HTR-8/SVneo (cell line): ENCODE measurements at places on chromosomes 1 and 21.

DNA sequence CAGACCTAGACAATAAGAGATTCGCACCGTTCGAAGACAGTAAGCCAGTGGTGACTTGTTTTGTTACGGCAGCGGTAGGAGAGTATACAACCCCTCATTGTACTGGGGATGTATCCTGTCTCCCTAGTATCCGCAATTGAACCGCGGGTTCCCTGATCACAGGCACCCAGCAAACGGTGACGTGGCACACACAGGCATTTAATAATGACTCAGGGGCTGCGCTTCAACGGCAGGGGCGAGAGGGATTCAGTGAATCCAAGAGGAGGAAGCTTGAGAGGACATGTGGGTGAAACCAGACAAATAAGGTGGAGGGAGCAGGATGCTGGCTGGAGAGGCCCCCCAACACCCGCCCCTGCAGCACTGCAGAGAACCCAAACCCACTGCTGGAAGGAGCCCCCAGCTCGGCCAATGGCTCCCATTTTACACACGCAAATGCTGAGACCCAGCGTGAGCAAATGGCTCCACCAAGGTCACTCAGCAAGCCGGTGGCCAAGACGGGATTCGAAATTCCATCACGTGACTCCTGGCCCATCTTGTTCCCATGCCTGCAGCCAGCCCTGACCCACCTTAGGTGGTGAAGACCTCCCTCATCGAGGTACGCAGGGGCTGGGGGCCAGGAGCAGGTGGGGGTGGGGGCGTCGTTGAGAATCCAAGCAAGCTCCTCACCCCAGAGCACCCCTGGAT, 149.9 kb downstream of the SYF2 start:
- DNase-seq: peak; percentile 15

DNA sequence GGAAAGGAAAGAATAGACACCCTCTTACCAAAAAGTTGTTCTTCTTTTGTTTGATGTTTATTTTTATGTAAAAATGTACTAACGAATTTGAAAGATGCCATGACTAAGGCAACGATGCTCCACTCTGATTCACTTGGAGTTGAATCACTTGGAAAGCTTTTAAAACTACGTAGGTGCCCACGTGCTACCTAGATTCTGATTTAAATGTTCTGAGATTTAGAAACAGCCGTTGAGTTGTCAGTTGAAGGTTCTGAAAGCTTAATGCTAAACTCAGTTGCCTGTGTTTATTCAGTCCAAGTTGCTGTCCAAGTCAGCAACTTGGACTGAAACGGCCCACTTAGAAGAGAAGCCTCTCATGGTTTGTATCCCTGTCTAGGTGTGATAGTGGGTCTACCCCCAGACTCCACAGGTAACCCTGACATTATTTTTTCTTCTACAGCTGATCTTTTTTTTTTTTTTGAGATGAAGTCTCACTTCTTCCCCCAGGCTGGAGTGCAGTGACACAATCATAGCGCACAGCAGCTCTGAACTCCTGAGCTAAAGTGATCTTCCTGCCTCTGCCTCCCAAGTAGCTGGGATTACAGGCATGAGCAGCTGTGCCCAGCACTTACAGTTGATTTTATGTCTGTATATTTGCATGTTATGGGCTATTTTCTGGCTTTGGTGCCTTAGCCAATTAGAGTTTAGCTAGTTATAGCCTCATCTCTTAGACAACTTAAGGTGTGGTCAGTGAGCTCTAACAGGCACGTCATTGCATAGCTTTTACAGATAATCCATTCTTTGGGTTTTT, 1.4 kb upstream of the VAMP4 start:
- DNase-seq: no peak

DNA sequence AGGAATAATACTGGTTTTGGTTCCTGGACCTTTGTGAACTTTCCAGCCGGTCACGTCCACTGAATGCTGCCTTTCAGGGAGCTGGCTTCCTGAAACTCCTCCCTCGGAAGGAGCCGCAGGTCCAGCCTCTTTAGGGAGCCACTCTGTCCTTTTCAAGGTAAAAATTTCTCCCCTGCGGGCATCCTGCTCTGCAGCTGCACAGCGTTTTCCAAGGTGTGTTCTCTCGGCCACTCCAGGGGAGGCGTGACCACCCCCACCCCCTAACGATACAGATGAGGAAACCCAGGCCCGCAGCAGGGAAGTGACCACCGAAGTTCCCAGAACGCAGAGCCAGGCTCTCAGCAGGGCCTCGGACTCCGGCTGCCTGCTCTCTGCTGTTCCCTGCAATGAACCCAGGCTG, 21.5 kb downstream of the PADI2 start:
- DNase-seq: no peak

DNA sequence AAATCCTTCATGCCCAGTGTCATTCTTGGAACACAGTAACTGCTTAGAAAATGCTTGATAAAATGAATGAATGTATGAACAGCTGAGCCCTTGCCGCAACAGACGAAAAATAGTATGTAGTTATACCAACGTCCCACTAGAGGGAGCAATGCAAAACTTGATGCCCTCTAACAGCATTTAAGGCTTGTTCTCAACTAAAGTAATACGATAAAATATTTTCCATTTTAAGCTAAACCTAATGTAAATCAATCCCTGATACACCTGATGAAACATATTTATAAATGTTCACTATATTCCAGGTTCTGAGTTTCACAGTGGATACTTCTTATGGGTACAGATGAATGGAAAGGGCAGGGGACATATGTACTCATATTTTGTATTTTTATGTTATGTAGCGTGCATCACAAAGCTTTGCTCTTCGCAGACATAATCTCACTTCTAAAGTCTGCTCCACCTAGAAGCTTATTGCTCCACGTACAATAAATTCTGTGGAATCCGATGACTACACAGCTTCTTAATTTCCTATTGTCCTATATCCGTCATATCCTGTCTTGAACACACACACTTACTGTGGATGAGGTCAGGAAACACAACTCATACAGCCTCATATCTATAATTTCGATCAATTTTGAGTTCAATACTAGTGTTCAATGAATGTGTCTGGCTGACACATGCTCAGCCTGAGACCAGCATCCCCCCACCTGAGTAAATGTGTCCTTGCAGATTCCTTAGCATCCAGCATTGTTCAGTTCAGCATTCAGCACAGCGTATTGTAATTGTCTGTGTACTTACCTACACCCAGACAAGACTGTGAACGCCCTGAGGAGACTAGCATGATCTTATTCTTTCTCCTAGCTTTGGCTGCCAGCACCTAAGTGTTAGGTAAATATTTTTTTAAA, 4.4 kb upstream of the UTP25 start:
- DNase-seq: peak; percentile 61

GRCh38 chr1:160553778-160554177, 25.5 kb downstream of the CD84 start:
- no peak for DNase-seq

GRCh38 chr1:15418806-15419515, 9.3 kb downstream of the EFHD2 start:
- DNase-seq: no peak

DNA sequence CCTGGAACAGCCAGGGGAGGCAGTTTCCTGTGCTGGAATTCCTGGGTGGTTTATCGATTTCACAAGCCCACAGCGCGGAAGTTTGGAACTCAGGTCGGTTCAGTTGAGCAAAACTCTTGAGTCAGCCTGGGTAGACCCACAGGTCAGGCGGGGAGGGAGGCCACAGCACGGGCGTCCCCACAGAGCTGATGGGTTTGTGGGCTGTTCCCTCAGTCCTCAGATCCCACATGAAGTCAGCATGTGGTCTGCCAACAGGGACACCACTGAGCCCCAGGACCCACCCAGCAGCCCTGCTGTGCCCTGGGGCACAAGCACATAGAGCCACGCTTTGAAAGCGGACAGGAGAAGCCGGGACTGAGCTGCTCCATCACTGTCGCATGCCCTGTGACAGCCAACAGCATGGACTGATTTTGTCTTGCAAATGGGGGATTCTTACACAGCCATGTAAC, 17.4 kb downstream of the BMP8A start:
- DNase-seq: no peak

DNA sequence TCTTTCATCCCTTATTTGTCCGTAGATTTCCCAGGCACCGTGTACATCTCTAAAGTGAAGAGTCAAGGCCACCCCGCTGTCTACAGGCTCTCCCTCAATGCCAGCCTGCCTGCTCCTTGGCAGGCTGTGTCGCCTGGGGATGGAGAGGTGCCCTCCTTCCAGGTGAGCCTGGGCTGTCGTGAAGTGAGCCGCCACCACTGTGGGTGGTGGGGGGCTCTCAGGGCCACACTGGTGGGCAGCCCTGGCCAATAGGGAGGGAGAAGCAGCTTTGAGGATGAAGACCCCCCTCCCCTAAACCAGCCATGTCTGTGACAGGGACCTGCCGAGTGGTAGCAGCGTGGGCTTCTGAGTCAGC, 46.2 kb downstream of the DISP3 start:
- no peak for DNase-seq
